Nucleus accumbens (tissue), 56 donors: ENCODE measurements at places on chromosomes 7 and 10.
A peak's percentile ranks its signal among the peaks of the same experiment; 100 is the strongest.

GRCh38 chr10:115882021-115882420, 391.0 kb downstream of the GFRA1 start:
- DNase-seq = no peak

- no peak for DNase-seq
These were observed 57.1 kb downstream of the TACR2 start for GRCh38 chr10:69359594-69359993.

DNA sequence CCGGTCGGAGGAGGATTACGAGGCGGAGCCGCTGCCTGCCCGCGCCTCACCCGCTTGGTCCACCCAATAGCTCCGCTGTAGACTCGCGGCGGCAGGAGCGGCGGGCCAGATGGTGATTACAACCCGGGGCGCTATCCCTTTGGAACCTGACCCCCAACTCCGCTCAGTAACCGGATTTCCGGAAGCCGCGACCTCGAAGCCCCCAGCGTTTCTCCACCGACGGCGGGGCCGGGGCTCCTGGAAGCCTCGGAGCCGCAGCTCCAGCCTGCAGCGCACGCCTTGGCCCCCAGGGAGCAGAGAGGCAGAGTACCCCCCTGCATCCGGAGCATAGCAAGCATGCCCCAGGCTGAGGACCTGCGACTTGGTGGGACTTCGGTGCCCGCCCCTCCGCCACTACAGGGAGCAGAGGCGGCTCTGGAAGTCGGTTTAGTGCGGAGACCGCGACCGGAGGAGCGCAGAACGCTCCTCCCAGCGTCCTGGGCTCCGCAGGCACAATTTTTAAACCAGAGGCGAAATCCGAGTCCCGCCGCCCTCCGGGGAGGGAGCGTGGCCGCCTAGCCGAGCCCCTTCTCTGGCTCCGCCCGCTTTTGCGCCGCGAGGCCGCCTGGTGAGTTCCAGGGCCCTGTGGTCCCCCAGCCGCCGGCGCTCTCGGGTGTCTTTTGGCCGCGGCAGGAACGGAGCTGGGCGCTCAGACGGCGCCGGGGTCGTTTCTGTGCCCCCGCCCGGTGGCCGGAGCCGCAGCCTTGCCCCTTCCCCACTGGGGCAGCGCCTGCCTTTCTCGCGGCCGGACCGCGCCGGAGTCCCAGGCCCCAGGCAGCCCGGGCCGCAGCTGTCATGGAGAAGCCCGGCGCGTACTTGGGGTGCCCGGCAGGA, 28.2 kb upstream of the BMS1 start:
- no peak for DNase-seq

- DNase-seq = no peak
These were observed 194.9 kb downstream of the SUGCT start for GRCh38 chr7:40329601-40330153.

- no peak for DNase-seq
These were observed 32.5 kb downstream of the CCDC6 start for GRCh38 chr10:59873896-59874295.

GRCh38 chr10:113928830-113929229, 74.4 kb downstream of the NHLRC2 start:
- DNase-seq = no peak

DNA sequence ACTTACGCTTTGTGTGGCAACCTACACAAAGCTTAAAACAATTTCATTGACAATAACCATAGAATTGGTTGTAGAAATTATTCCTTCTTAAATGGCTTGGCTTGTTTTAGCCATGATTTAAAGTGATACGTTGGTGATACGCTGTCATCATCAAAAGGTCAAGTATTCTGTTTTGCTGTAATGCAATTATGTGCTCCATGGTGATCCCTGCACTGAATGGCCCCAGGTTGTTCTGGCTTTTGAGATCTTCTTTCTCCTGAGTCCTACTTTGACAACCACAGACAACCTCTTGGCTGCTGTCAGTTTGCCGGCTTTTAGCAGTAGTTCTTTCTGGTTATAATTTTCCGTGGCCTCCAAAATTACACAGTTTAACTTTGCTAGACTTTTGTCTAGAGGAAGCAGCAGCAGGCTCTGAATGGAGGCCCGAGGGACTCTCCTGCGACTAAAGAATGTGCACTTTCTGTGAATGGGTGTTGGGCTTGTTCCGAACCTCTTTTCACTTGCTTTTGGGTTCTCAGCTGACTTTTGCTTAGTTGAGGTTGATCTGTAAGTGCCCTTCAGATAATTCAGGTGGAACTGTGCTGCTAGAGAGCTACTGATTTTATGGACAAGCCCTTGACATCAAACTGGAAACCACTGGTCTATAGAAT, 104.7 kb downstream of the TMEM178B start:
- no peak for DNase-seq

- DNase-seq = no peak
These were observed 52.8 kb upstream of the KCNIP2 start for GRCh38 chr10:101896225-101896877.

- DNase-seq = no peak
These were observed 80.8 kb downstream of the CARD11 start for GRCh38 chr7:2962865-2963264.

- no peak for DNase-seq
These were observed 47.5 kb upstream of the AGR3 start for GRCh38 chr7:16929146-16929762.

DNA sequence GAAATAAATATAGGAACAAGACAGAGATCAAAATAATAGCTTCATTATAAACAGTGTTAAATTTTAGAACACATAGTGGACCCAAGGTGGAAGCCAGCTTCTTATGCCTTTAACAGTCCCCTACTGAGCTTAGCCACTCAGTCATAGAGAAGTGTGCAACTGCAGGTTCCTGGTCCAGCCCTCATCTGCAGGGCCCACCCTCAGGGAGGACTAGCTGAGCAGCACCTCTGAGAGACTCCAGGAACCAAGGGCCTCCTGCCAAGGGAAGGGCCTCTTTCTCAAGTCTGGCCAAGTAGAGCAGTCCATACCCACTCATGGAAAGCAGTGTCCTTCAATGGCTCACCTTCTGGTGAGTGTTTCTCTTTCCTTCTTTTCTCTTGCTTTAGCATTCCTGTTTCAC, 173.7 kb upstream of the PRPS1L1 start:
- DNase-seq = no peak

DNA sequence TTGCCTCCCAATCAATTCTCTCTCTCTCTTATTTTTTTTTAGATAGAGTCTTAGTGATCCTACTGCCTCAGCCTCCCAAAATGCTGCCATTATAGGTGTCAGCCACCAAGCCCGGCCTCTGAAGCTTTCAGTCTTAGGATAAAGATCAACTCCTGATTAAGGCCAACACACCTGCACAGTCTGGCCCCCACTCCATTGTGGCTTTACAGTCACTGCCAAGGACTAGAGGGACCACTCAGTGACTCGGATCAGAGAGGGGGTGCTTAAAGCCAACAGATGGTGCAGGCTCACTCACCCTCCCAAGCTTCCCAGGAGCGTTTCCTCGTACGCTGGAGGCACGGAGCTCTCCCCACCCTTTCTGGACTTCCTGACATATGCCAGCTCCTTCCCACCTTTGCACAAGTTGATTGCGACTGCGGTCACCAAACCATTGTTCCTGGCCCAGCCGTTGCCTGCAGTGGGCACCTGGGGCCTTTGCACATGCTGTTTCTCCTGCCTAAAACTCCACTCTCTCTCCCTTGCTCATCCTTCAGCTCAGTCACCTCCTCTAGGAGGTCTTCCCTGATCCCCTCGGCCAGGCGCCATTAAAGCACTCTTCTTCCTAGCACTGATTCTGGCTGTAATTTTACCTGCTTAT, 1.7 kb upstream of the CDH23 start:
- DNase-seq = no peak

DNA sequence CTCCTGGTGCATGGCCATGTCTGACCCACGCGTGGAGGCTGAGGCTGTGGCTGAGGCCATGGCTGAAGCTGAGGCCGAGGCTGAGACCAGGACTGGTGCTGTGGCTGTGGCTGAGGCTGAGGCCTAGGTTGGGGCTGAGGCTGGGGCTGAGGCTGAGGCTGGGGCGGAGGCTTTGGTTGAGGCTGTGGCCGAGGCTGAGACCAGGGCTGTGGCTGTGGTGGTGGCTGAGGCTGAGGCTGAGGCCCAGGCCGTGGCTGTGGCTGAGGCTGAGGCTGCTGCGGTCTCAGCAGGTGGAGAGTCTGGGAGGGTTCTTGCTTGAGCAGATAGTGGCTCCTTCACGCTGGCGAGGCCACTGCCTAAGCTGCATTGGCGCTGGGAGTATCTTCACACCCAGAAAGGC, 76.4 kb downstream of the WDR37 start:
- DNase-seq = no peak

DNA sequence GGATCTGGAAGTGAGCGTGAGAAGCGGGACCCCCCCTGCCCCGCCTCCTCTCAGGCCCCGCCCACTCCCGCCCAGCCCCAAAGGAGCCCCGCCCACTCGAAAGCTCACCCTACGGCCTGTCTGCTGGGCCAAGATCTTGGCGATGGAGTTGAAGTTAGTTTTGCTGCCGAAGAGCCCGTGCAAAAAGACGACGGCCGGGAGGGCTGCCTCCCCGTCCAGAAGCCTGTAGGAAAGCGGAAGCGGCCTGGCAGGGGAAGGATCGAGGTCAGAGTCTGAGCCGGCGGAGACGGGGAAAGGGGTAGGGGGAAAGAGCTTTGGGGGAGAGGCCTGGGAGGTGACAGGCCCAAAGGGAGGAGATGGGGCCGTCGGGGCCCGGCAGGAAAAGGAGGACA, 386 bp downstream of the ABHD11 start:
- DNase-seq = peak; percentile 65

GRCh38 chr10:68231106-68231816, 652 bp downstream of the ATOH7 start:
- no peak for DNase-seq

- peak; percentile 19 for DNase-seq
These were observed 262.5 kb downstream of the TRIL start for GRCh38 chr7:28695300-28696295.

DNA sequence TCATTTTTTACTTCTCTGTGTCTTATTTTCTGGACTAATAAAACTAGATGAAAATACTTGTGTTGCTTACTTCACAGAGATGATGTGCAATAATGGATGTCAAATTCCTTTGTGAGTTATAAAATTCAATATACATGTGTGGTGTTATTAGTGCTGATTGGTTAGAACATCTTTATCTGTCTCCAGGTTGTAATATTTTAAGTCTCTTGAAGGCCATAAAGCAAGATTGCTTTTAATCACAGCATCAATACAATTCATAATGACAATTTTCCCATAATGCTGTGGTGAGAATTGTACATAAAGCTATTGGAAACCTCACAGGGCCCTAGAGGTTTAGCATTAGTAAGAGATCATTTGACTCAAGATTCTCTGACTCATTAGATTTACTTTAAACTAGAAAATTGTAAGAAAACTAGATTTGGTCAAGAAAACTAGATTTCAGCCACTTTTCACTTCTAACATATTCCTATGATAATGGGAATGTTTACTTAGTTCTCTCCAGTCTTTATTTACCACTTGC, 963.7 kb downstream of the REEP3 start:
- DNase-seq = no peak

DNA sequence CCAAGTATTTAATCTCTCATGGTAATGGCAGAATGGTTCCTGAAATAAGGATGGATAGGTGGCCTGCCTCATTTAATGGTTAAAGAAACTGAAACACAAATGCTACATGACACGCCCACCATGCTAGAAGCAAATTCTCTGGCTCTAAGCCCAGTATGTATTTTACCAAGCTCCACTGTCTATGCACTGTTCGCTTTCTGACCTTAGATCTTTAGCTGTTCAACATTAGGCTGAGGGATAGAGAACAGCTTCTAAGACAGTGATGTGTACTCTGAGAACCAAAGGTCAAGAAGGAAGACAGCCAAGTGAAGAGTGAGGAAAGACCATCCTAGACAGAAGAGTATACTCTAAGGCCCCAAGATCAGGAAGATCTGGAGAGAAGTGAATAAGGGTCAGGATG, 26.6 kb downstream of the FAM3C start:
- no peak for DNase-seq

GRCh38 chr10:125294109-125294508, 133.7 kb upstream of the CTBP2 start:
- no peak for DNase-seq

- no peak for DNase-seq
These were observed 45.4 kb downstream of the PPIF start for GRCh38 chr10:79392506-79393176.

DNA sequence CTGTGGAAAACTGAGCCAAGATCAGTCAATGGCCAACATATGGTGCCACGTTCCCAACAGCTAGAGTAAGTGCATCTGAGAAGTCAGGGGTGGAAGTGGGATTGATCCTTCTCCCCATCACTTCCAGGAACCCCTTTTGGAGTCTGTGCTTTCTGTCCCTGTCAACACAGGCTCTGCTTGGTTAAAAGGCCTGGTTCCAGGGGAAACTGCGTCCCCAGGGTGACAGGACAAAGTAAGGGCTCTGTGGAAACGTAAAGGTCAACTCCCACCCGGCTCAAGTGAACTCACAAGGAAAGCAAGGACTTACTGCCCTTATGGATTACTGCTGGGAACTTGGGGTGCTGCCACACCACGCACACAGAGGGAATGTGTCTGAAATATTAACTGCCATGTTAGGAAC, 77.5 kb upstream of the GRB10 start:
- DNase-seq = no peak

DNA sequence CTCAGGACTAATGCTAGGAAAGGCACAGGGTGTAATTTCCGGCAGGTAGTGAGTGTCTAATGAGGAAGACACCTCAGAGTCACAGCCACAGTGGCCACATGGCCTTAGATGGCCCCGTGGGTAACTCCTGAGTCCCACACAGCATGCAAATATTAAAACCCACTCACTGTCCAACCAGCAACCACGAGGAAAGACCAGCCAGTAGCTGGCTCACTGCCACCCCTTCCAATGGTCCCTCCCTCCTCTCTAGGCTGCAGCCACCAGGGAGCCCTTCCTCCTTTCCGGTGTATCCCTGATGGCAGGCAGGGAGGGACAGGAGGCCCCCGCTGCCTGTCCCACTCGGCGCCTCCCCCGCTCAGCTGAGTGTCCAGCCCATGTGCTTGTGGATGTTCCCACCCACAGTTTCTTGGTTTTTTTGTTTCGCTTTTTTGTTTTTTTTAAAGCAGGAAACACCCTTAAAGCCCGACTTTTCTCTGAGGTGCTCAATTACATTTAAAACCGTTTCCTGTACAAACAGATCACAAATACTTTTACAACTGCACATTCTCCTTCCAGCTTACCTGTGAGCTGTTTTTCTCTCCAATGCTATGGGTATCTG, 9.2 kb downstream of the BNIP3 start:
- no peak for DNase-seq

GRCh38 chr10:72948762-72949161, 5.8 kb downstream of the PLA2G12B start:
- no peak for DNase-seq

- DNase-seq = no peak
These were observed 6.9 kb downstream of the LRIT1 start for GRCh38 chr10:84234479-84234878.

DNA sequence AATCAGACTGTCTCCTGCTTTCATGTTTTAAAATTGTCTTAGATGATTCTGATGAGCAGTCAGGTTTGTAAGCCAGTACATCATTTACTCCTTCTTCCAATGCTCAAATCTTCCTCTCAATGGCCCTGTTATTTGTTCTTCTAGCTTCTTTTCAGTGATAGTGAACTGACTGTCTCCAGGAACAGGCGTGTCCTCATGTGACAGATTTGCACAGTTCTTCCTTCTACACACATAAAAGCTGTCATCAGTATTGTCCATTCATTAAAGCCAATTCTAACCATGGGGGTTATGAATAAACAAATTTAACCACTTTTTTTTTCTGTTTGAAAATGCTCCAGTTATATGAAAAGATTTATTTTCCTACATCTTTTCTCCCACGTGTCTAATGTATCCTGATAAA, 308.7 kb upstream of the SORCS1 start:
- no peak for DNase-seq
